NB4 (cell line): ENCODE measurements at places on chromosomes 13 and 19.

DNA sequence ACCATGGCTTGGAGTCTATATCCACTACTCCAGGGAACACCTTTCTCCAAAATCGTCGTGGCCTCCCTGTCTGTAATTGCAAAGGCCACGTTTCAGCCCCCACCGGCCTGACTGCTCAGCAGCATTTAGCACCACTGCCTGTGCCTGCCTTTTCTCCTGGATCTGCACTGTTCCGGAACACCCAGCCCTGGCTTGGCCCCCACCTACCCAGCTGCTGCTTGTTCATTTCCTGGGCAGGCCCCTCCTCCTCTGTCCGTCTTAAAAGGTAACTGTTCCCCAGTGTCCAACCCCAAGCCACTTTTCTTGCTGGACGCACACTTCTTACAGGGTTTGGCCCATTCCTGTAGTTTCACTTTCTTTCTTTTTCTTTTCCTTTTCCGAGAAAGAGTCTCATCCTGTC lies 8.5 kb upstream of the SYT5 start:
- no peak for DNase-seq

DNA sequence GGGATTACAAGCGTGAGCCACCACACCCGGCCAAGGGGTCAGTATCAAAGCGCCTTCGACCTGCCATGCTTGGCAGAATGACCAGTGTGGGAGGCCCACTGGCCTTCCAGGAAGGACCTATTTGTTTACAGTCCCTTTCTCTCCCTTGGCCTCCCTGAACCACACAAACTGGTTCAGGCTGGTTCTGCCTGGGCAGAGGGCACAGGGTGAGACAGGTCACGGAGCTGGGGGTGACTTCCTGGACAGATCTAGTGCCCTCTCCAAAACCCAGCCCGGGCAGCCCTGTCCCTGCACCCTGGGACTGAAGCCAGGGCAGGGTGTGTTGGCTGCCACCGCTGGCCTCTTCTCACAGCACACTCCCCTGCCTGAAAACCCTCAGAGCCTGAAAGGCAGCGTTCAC lies 11.3 kb downstream of the PLEKHF1 start:
- no peak for DNase-seq

DNA sequence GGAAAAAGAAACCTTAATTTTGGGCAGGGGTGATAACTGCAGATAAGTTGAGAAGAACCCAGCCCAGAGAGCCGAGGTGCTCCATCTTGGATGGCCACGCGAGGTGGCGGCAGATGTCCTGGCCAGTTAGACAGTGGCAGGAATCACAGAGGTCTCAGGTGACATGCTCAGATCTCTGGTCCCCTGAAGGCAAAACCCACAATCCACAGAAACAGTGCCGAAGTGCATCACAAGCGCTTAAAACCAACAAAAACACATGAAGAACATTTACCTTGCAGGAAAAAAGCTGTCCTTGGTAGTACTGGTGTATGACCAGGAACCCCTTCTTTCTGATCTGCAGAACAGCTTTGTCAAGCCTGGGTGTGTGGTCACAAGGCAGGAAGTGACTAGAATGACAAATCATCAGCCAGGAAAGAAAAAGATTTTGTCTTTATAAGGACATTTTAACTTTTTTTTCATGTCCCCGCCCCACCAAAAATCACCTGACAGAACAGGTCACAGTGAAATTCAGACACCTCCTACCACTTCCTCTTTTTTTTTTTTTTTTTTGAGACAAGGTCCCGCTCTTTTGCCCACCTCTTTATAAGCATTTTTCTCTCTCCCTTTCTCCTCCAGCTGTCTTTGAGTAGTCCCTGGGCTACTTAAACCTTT lies at the start of gene LCP1:
TSS of gene LCP1 (minus strand) at position 338 of the 651 bp plus-strand sequence. CDS start 22,515 bp downstream, outside the sequence.
- peak; percentile 93 for DNase-seq

DNA sequence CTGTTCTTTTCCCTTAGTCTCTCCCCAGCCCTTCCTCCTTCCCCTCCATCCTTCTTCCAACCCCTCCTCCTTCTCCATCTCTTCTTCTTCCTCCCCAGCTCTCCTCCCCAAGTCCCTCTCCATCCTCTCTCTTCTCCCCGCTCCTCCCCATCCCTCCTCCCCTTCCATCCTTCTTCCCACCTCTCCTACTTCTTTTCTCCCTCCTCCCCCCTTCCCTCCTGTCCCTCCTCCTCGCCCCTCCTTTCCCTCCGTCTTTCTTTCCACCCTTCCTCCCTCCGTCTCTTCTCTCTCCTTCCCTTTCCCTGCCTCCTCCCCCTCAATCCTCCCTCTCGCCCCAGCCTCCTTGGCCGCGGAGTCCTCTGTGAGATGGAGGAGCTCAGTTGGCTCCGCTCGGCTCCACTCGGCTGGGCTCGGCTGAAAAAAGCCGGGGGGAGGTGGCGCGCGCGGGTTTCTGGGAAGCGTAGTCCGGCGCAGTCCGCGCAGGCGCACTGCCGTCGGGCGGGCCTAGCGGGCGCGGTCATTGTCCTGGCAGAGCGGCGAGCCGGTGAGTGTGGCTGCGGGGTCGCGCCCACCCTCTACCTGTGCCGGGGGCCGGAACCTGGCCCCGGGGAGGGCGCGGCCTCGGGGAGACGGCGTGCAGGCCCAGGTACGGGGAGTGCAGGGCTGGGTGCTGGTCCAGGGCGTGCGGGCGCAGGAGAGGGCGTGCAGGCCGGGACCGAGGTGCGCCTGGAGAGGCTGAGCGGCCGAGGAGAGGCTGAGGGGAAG lies at the start of gene ZNF71:
TSS of gene ZNF71 (plus strand) at position 520 of the 765 bp plus-strand sequence. CDS start 6,257 bp downstream, outside the sequence.
- peak; percentile 77 for DNase-seq

GRCh38 chr13:91632086-91632485 lies 233.7 kb downstream of the GPC5 start:
- no peak for DNase-seq

- no peak for DNase-seq
Observed at GRCh38 chr13:38981096-38981495, 9.5 kb downstream of the STOML3 start.

DNA sequence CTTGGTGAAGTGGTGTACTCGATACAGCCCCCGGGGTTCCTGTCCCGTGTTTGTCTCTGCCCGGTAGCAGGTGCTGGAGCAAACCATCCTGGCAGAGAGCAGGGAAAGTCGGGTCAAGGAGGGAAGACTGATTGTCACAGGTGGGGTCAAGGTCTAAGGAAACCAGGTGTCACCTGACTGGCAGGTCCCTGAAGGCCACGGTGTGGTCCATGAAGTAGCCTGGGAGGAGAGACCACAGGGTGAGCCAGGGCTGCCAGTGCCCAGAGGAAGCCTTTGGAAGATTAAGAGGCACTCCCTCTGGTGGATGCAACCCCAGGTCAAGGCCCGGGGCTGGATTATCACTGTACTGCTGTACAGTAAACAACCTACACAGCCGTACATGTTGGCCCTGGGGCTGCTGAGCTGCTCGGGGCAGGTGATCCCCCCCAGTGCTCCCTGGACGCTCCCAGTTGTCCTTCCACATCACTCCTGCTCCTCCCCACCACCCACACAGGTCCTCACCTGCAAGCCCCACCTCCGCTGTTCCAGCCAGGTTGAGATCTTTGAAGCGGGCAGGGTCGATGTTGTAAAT lies 6.0 kb upstream of the CCER2 start:
- no peak for DNase-seq

DNA sequence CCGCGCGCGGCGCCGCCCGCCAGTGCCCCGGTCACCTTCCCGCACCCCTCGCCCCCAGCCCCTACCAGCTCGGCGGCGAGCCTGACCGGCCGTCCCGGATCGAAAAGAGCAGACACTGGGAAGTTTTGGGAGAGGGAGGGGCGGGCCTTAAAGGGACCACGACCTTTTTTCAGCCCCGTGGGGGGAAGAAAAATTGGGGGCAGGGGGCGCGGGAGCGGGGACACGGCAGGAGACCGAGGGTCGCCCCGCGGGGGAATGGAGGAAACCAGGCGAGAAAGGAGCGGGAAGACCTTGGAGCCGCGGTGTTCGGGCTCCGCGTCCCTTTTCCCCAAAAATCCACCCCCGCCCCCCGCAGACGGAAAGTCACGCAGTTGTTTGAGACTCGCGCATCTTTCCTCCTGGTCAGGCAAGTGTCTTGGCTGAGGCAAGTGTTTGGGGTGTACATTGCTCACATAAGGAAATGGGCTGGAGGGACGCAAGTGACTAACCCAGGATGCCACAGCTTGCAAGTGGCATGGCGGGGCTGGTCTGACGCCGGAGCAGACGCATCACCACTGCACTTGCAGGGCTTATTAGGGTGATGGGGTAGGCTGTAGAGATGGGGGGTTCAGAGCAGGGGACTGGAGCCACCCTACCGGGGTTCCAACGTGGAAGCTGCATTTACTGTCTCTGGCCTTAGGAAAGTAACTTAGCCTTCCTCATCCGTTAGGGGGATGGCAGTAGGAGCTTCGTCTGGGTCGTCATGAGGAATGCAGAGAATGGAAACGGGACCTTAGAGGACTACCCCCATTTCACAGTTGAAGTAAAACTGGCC lies 2.7 kb upstream of the HNRNPL start:
- peak; percentile 77 for DNase-seq

- DNase-seq = no peak
Observed at GRCh38 chr13:87792878-87793277, 121.7 kb downstream of the SLITRK5 start.

DNA sequence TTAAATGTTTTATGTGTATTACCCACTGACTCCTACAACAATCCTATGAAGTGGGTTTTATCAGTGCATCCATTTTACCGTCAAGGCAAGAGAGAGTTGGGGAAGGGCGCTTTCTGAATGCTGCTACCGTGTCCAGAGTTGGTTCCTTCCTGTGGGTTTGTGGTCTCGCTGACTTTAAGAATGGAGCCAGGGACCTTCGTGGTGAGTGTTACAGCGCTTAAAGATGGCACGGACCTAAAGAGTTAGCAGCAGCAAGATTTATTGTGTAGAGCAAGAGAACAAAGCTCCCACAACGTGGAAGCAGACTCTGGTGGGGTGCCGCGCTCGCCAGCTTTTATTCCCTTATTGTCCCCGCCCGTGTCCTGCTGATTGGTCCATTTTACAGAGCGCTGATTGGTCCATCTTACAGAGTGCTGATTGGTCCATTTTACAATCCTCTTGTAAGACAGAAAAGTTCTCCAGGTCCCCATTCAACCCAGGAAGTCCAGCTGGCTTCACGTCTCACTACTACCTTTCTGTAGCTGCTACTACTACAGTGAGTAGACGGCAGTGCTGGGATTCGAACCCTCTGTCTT lies 6.1 kb downstream of the OSCAR start:
- DNase-seq = peak; percentile 47

GRCh38 chr13:26412936-26413716 lies 144.4 kb upstream of the WASF3 start:
- DNase-seq = no peak

DNA sequence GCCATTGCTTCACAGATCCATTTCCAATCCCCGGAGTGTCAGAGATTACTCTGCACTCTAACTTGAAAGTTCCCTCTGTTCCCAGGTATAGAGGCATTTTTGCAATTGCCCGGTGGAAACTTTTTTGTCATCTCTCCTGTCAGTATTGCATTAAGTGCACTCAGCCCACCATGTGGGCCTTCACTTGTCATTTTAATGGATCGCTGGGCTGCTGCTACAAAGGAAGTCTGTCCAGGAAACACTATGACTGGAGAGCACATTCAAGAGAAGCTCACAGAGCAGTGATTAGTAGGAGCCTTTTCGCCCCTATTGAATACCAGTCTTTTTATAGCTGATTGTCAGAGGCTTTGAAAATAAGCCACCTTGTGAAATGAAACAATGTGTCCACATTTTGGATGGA lies 180.9 kb downstream of the B3GLCT start:
- DNase-seq = no peak

- no peak for DNase-seq
Observed at GRCh38 chr13:69050696-69051095, 1056.9 kb upstream of the ATXN8OS start.

DNA sequence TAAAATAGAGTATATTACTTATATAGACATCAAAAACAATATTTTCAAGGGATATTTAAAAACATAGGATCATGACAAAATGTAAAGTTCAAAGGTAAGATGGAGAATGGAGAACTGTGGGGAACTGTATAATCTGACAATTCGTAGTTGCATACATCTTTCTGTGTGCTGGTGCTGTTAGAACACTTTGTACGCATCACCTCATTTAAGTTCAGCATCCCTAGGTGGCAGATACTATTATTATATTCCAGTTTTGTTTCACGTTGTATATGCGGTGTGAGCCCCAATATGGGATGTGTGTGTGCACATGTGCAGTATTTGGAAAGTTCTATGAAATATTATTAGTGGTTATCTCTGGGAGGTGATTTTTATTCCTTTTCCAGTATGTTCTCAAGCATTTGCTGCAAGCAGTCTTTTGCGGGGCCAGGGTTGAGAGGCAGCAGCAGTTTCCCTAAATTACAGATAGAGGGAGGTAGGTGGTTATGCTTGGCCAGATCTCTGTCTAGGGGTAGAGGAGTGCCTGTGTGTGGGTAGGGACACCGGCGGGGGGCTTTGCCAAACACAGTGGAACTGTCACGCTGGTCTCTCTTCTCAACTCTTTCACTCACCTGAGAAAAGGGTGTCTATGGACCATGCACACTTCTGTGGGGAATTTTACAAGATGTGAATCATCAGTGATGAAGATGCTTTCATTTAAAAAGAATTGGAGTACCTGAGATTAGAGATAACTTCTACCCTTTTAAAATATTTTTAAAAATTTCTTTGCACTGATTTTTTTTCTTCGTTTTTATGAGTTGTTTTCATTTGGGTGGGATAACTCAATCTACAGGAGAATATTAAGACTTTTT lies 55.6 kb upstream of the ALOX5AP start:
- peak; percentile 57 for DNase-seq

DNA sequence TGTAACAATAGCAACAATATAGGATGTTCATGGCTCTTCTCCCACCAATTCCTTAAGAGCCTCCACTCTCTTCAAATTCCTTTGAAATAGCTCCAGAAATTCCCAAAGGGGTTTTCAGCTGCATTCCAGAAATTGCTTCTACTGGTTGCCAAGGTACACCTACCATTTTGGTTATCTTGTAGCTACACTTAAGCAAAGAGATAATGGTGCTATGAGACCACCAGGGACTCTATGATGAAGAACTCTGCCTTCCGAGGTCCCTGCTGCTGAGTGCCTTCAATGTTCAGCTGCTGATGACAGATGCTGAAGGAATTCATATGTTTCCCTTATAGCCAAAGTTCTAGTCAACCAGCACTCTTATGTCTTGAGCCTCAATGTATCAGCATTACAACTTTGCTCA lies 78.4 kb downstream of the POU4F1 start:
- DNase-seq = no peak

DNA sequence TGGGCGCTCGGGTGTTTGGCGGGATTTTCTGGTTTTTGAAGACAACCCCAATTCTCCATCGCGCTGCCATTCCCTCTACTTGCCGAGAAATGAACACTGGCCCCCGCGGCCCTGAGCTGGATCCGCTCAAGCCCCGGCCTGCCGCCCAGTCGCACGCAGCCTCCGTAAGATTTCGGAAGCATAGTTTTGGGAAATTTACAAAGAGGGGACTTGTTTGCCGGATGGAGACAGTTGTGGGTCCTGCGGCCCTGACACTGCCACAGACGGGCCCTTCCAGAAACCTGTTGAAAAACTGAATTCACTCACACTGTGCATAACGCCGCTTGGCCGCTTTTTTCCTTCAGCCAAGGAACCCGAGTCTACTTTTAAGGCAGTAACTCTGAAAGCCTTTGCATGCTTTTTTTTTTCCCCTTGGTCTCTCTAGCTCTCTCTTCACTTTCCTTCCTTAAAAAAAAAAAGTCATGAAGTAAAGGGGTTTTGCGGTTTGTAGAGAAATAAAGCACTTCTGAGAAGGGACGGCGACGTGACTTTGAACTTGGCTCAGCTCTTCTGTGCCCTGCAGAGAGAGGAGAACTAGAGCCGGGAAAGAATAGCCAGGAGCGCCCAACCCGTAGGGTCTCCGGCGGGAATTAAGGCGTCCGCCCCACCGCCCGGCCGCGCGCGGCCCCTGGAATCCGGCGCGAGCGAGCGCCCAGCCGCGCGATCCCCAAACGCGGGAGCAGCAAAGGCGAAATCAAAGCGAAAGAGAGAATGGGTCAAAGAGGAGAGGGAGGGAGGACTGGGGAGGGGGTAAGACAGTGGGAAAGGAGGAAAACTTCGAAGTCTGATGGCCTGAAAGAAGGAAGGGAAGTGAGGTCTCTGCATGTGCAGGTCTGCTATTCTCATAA lies 3.4 kb upstream of the ZIC2 start:
- peak; percentile 49 for DNase-seq
